Activated gamma-delta T cell treated with Interleukin-2 at 50 U/mL for 16 hours (primary cell): ENCODE measurements at places on chromosomes 3 and 15.

GRCh38 chr15:73782344-73782959, 29.3 kb upstream of the INSYN1 start:
- DNase-seq: no peak

DNA sequence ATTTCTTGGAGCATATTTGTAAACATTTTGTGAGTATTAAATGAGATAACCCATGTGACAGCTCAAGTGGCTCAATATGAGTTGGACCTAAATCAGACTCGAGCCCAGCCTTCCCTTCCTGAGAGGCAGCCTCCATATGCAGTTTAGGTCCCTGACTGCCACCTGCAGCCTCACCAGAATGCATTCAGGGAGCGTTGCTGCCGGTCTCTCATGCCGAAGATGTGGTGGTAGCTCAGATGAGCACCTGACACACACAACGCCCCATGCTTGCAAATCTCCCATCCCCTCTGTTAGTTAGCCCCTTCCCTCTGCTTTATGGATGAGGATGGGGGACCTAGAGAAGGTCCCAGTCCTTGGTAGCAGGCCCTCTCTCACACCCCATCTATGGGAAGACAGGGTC, 9.2 kb downstream of the ST6GAL1 start:
- DNase-seq: no peak

GRCh38 chr3:134527538-134528186, 41.8 kb downstream of the CEP63 start:
- no peak for DNase-seq

GRCh38 chr3:37765591-37766488, 95.8 kb upstream of the CTDSPL start:
- no peak for DNase-seq

DNA sequence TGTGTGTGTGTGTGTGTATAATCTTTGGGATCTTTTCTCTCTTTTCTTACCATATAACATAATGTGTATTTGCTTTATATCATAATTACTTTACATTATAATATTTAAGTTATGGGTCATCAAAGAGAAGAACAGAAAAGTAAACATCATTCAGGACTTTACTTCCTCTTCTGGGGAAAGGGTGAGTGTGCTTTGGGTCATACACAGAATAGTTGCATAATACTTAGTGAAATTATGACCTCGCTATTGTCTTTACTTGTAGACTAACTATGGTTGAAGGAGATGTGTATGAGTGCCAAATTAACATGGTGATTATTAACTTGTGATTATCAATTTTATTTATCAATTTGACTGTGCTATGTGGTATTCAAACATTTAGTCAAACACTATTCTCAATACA, 1086.9 kb downstream of the DIPK2A start:
- no peak for DNase-seq

DNA sequence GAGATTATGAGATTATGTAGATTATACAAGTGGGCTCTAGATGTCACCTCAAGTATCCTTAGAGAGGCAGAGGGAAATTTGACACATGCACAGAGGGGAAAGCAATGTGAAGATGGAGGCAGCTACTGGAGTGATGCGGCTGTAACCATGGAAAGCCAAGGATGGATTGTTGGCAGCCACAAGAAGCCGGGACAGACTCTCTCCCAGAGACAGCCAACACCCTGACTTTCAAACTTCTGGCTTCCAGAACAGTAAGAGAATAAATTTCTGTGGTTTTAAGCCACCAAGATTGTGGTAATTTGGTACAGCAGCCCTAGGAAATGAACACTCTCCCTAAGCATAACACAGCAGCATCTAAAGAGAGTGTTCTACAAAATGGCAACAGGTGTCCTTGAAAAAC, 34.4 kb upstream of the PRICKLE2 start:
- DNase-seq: no peak

DNA sequence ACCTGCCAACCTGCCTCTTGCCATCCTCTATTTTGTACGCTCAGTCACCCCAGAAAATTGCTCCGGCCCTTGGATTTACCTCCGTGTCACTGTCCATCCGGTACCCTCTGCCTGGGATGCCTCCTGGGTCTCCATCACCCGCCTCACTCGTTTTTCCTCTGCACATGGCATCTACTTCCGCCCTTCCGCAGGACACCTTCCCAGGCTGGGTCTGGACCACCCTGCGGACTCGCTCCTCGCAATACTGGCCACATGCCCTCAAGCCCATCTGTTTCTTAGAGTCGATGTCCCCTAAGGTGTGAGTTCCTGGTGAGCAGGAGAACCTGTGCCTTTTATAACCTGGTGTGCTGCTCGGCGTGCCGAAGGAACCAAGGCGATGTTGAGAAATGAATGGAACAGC, 58.5 kb downstream of the APBA2 start:
- no peak for DNase-seq

- no peak for DNase-seq
Observed at GRCh38 chr15:78040653-78041244, 36.8 kb downstream of the TBC1D2B start.

DNA sequence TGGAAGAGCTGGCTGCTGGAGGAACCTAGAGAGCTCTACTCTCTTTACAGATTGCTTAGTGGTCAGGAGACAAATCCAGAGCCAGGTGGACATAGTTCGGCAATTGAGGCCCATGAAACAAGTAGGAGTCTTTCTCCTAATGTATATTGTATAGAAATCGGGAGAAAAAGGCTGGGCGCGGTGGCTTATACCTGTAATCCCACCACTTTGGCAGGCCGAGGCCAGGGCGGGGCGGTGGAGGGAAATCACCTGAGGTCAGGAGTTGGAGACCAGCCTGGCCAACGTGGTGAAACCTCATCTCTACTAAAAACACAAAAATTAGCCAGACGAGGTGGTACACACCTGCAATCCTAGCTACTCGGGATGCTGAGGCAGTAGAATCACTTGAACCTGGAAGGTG, 10.8 kb downstream of the RAD54L2 start:
- DNase-seq: no peak

DNA sequence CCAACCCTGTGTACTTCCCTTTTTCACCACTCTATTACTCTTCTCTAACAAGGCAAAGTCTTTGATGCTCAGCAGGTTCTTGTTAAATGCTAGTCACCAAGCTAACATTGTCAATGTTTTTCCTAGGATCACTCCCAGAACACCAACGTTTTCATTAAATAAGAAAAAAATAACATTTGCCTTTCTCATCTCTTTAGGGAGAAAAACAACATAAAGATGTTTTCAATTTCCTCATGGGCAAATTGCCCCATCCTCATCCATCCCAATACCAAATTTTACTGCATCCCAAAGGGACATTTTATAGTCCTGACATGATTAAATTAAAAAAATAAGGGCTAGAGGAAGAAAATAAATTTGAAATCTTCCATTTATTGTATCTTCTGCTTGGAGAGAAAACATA, 106.5 kb downstream of the SUCNR1 start:
- no peak for DNase-seq

DNA sequence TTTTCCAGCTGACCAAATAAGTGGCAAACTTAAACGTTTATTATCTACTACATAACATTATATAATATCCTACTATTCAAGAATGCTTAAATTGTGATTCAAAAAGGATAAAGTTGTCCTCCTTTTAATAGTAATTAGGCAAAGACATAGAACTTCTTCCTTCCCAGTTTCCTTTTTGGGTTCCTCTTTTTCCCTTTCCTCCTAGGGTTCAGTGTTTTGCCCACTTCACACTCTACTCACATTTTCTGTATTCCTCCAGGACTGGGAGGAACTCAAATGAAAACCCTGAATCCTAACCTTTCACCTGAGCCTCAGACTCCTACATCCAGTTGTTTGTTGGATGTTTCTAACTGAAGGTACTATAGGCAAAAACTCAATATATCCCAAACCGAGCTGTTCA, 132.5 kb downstream of the PEAK1 start:
- no peak for DNase-seq

DNA sequence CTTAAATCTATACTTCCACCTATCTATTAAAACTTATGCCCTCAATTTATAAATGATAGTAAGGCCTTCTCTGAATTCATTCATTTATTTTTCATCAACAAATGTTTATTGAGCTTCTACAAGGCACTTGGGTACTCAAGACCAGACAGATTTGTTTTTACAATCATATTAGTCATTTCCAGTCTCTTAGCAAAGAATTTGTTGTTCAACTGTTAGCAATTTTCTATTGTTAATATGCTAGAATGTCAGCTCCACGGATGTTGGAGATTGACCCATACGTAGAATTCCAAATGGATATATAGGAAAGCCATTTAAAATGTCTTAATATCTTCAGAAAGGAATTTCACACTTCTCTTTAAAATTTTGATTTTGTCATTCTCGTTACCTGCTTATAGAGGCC, 36.7 kb downstream of the ZBTB38 start:
- no peak for DNase-seq

DNA sequence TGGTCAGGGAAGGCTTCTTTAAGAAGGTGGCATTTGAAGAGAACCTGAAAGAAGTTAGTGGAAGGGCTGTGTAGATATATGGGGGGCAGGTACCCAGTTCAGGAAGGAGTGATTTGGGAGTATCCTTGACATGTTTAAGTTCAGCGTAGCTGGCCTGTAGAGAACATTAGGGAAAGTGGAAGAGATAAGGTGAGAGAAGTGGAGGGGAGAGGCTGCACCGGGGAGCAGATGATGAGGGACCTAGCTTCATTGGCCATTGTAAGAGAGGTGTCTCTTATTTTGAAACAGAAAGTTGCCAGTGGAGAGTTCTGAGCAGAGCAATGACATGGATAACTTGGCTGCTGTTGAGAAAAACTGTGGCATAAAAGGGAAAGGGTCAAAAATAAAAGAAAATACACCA, 44.6 kb upstream of the MME start:
- DNase-seq: no peak
